ENCODE measurements at places on chromosomes 12 and 14. TPM values are rescaled to one million over a fixed set of nuclear protein-coding genes. Genes with fewer than 3 reads are reported as not detected.
A peak's percentile ranks its signal among the peaks of the same experiment; 100 is the strongest.

FSCB gene
- total RNA-seq, result not detected

DNA sequence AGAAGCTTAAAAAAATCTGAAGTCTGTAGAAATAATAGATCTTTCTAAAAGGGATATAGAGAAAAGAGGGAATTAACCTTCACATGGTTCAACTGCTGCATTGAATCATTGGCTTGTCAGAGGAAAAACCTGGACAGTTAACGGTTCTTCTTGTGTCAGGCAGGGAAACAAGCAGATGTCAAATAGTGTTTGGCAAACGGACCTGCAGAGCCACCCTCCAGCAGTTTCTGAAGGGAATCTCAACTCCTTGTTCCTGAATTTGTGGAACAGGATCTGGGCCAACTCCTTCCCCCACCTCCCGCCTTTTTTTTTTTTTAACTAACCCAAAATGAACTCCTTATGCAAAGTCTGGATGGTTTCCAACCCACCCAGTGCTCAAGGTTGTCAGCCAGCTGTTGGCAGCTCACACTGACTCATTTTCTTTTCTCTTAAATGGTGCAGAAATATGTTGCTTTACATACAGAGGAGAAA is 187.3 kb downstream of the CAND1 start:
- DNase-seq, result peak; percentile 64

- DNase-seq, result no peak
Observed at GRCh38 chr14:99383472-99384449, 96.9 kb downstream of the SETD3 start.

- DNase-seq, result peak; percentile 62
Observed at GRCh38 chr12:55743406-55744339, 751 bp downstream of the GDF11 start.
